Gastrocnemius medialis (tissue), 4 donors: ENCODE measurements at places on chromosomes 12 and 14.
A peak's percentile ranks its signal among the peaks of the same experiment; 100 is the strongest.

DNA sequence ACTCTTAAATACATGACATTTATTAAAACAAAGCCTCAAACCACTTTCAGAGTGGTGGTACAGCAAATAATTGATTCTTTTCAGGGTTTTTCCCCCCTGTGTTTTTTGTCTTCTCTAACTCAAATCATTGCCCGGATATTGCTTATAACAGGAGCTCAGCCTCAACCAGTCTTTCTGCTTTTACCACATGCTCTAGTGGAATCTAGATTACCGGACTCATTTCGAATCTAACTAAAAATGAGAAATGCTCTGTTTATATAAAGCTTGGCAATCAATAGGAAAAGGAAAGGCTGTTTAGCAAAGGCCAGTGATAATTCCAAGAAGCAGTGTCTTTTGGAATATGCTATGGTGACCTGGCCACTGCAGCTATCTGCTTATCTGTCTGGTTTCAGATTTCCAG, 161.5 kb downstream of the ETV6 start:
- no peak overlapping the region for H3K4me3 ChIP-seq
- H3K27me3 ChIP-seq = no peaks in the 10 kb centered on the region
- H3K36me3 ChIP-seq = no peaks in the 10 kb centered on the region
- DNase-seq = no peak
- H3K27ac ChIP-seq = no peak overlapping the region

DNA sequence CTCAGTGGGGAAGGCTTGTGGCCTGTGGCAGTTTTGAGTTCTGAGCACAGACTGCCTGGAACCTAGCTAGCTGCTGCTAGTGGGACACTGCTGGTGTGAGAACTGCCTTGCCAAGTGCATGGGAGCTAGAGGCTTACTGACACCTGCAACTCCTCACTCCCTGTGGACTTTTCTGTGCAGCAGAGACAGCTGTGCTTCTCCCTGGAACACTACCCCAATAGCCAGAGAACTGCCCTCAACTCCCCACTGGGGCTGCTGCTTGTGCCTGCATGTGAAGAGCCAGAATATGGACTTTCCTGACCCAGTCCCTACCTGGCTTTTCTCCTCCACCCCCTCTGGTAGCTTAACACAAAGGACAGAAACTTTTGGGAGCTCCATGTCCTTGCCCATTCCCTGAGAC, 222.6 kb downstream of the ADGRD1 start:
- no peaks in the 10 kb centered on the region for H3K36me3 ChIP-seq
- H3K27ac ChIP-seq = no peak overlapping the region
- H3K27me3 ChIP-seq = no peaks in the 10 kb centered on the region
- no peak for DNase-seq
- H3K4me3 ChIP-seq = no peak overlapping the region

- peaks cover 11% of the 10 kb centered on the region for H3K4me1 ChIP-seq
- no peak for DNase-seq
- H3K4me3 ChIP-seq = no peak overlapping the region
- H3K27me3 ChIP-seq = no peaks in the 10 kb centered on the region
- no peaks in the 10 kb centered on the region for H3K36me3 ChIP-seq
- H3K27ac ChIP-seq = no peak overlapping the region
Measured at GRCh38 chr12:132148368-132149045, 4.2 kb downstream of the NOC4L start.

DNA sequence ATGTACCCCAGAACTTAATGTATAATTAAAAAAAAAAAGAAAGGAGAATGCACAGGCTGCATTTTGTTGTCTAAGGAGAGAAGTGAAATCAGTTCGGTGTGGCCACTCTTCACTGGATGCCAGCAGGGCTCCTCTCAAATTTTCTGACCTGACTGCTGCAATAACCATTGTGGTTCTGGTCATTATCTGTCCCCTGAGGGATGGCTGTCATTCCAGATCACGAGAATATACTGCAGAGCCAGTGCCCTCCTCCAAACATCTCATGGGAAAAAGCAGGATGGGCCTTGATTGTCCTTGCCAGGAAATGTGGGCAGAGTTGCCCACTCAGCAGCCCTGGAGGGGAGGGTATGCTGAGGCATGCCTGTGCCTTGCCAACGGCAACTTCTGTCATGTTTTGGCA, 139.1 kb downstream of the SLC8A3 start:
- H3K4me1 ChIP-seq = no peaks in the 10 kb centered on the region
- no peak for DNase-seq
- H3K27me3 ChIP-seq = no peaks in the 10 kb centered on the region
- H3K4me3 ChIP-seq = no peak overlapping the region

GRCh38 chr14:55075628-55076175, 24.3 kb downstream of the MAPK1IP1L start:
- H3K4me1 ChIP-seq = peaks cover 12% of the 10 kb centered on the region
- H3K27ac ChIP-seq = no peak overlapping the region
- H3K36me3 ChIP-seq = no peaks in the 10 kb centered on the region
- no peak for DNase-seq

DNA sequence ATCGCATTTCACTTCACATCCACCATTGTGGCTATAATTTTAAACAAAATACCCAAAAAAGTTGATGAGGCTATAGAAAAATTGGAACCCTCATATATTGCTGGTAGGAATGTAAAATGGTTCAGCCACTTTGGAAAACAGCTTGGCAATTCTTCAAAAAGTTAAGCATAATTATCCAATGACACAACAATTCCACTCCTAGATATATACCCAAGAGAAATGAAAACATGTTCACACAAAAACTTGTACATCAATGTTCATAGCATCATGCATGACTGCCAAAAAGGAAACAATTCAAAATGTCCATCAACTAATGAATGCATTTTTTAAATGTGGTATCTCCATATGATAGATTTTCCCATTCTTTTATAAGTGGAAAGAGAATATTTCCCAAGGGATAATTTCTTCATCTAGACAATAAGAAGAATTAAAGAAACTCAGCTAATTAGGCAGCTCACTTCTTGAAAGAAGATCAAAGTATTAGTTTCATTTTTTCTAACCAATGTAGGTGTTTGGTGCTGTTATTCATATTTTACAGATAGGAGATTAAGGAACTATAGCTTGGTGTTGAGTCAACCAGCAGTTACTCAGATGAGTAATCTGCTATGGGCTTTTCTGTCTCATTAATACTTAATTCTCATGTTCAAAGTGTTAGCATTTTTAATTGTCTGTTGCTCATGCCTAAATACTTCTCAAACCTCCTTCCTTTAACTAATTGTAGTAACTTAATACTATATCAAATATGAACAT, 32.8 kb downstream of the YEATS4 start:
- DNase-seq = no peak
- H3K27ac ChIP-seq = no peak overlapping the region

- H3K4me1 ChIP-seq = peaks cover 28% of the 10 kb centered on the region
- no peak overlapping the region for H3K4me3 ChIP-seq
Measured at GRCh38 chr14:54435500-54435981, 5.6 kb downstream of the CNIH1 start.

- H3K4me1 ChIP-seq = no peaks in the 10 kb centered on the region
- no peak overlapping the region for H3K4me3 ChIP-seq
- H3K27ac ChIP-seq = no peak overlapping the region
- DNase-seq = no peak
- no peaks in the 10 kb centered on the region for H3K36me3 ChIP-seq
- H3K27me3 ChIP-seq = no peaks in the 10 kb centered on the region
Measured at GRCh38 chr12:96751626-96752025, 155.4 kb upstream of the NEDD1 start.

DNA sequence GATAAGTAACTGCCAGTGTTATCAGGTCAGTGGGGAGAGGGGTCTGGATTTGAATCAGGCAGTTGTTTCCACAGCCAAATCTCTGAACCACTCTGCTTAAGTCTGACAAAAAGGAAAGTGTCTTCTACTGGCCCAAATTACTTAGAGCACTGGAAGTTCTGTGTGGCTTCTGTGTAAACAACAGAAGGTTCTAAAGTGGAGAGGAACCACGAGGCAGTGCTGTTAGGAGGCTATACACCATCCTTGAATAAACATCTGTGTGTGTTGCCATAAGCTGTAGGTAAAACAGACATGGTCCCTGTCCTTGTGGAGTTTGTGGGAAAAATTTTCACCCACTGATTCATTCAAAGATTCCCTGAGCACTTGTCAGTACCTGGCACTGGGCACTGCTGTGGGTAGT, 50.0 kb downstream of the GALNT4 start:
- H3K27me3 ChIP-seq = no peaks in the 10 kb centered on the region
- H3K4me1 ChIP-seq = no peaks in the 10 kb centered on the region
- no peaks in the 10 kb centered on the region for H3K36me3 ChIP-seq
- DNase-seq = no peak

DNA sequence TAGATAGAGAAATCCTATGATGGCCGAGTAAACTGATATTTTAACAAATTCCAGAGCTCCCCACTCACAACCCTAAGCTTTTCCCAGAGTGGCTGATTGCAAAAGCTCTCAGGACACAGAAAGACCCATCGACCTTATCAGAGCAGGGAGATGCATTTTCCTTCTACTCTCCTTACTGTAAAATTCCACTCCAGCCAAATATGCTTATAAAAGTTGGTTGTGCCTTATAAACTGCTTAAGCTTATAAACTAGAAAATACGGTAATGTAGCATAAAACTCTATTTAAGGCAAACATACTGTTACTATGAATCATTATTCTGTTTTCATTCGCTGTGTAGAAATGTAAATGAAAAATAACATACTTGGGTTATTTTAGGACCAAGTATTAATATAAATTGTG, 41.6 kb upstream of the TRHDE start:
- H3K36me3 ChIP-seq = no peaks in the 10 kb centered on the region
- no peak for DNase-seq
- no peaks in the 10 kb centered on the region for H3K27me3 ChIP-seq
- H3K27ac ChIP-seq = no peak overlapping the region
- no peak overlapping the region for H3K4me3 ChIP-seq
- no peaks in the 10 kb centered on the region for H3K4me1 ChIP-seq

DNA sequence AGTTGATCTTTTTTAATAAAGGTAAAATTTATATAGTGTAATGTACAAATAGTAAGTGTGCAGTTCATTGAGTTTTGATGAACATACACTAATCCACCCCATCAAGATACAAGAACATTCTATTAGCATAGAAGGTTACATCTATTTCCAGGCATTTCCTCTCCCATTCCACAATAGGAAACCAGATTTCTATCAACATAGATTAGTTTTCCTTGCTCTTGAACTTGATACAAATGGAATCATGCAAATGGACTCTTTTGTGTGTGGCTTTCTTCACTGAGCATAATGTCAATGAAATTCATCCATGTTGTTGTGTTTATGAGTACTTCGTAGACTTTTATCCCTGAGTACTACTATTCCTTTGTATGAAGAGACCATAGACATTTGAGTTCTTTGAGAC, 10.8 kb downstream of the STYX start:
- no peak overlapping the region for H3K4me3 ChIP-seq
- no peaks in the 10 kb centered on the region for H3K27me3 ChIP-seq
- no peak overlapping the region for H3K27ac ChIP-seq
- peaks cover 6% of the 10 kb centered on the region for H3K36me3 ChIP-seq

GRCh38 chr12:50070314-50071060, 13.1 kb downstream of the ASIC1 start:
- no peaks in the 10 kb centered on the region for H3K36me3 ChIP-seq
- H3K4me3 ChIP-seq = no peak overlapping the region
- peaks cover 2% of the 10 kb centered on the region for H3K4me1 ChIP-seq
- peak; percentile 61 for DNase-seq
- no peak overlapping the region for H3K27ac ChIP-seq
- H3K27me3 ChIP-seq = no peaks in the 10 kb centered on the region

- peaks cover 4% of the 10 kb centered on the region for H3K36me3 ChIP-seq
- no peak overlapping the region for H3K4me3 ChIP-seq
Measured at GRCh38 chr12:31557707-31558106, 33.2 kb downstream of the DENND5B start.

GRCh38 chr12:27198036-27198435, 46.0 kb upstream of the STK38L start:
- no peak for DNase-seq
- no peak overlapping the region for H3K27ac ChIP-seq
- H3K36me3 ChIP-seq = no peaks in the 10 kb centered on the region
- H3K4me3 ChIP-seq = no peak overlapping the region
- H3K4me1 ChIP-seq = peaks cover 8% of the 10 kb centered on the region

GRCh38 chr12:64706857-64707256, 52.3 kb downstream of the GNS start:
- no peak for DNase-seq
- no peak overlapping the region for H3K27ac ChIP-seq
- no peaks in the 10 kb centered on the region for H3K36me3 ChIP-seq
- no peak overlapping the region for H3K4me3 ChIP-seq

DNA sequence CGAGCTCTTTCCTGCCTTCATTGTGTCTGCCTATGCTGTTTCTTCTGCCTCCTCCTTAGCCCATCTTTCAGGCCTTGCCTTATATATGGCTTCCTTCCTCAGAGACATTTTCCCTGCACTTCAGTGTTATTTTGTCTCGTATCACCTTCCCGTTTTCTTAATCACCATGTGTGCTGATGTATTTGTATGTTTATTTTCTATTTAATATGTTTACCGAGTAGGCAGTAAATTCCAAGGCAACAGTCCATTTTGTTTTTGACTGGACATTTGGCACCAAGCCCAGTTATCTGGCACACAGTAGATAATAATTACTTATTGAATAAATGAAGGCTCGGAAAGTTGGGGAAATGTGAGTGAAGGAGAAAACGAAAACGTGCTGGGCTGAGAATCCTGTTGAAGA, 4.6 kb upstream of the POU6F1 start:
- no peaks in the 10 kb centered on the region for H3K27me3 ChIP-seq
- no peak overlapping the region for H3K4me3 ChIP-seq
- DNase-seq = no peak

DNA sequence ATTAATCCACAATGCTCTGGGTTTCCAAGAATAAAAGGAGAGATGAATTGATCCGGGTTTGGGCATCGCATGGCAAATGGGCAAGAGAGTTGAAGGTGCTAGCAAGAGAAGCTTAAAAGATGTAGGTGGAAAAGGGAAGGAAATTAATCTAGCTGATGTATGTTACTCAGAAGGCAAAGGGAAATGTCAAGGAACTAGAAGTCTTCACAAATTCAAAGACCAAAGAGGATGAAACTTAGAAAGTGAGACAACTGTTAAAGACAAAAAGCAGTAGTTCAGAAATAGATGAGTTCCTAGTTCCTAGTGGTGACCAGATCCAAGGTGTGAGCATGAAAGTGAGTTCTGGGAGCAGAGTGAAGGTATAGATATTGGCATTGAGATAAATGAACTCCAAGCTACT, 228.3 kb downstream of the SEC23A start:
- DNase-seq = no peak
- H3K36me3 ChIP-seq = no peaks in the 10 kb centered on the region
- H3K27me3 ChIP-seq = no peaks in the 10 kb centered on the region
- no peaks in the 10 kb centered on the region for H3K4me1 ChIP-seq
- H3K4me3 ChIP-seq = no peak overlapping the region
- no peak overlapping the region for H3K27ac ChIP-seq

- no peak for DNase-seq
- peaks cover 31% of the 10 kb centered on the region for H3K36me3 ChIP-seq
- peaks cover 44% of the 10 kb centered on the region for H3K4me1 ChIP-seq
- no peak overlapping the region for H3K4me3 ChIP-seq
- H3K27me3 ChIP-seq = no peaks in the 10 kb centered on the region
Measured at GRCh38 chr12:105227879-105228278, 8.1 kb downstream of the APPL2 start.
